Mesothelial cell of epicardium (in vitro differentiated cells): ENCODE measurements at places on chromosomes 7 and 10. TPM values are rescaled to one million over a fixed set of nuclear protein-coding genes. Genes with fewer than 3 reads are reported as not detected.

HERPUD2 gene
- total RNA-seq, result 32.4 to 35.0 TPM (median 34.5 TPM) in 3 replicates

JCAD gene
- 20.4 to 22.8 TPM (median 21.5 TPM) in 3 replicates for total RNA-seq

DNA sequence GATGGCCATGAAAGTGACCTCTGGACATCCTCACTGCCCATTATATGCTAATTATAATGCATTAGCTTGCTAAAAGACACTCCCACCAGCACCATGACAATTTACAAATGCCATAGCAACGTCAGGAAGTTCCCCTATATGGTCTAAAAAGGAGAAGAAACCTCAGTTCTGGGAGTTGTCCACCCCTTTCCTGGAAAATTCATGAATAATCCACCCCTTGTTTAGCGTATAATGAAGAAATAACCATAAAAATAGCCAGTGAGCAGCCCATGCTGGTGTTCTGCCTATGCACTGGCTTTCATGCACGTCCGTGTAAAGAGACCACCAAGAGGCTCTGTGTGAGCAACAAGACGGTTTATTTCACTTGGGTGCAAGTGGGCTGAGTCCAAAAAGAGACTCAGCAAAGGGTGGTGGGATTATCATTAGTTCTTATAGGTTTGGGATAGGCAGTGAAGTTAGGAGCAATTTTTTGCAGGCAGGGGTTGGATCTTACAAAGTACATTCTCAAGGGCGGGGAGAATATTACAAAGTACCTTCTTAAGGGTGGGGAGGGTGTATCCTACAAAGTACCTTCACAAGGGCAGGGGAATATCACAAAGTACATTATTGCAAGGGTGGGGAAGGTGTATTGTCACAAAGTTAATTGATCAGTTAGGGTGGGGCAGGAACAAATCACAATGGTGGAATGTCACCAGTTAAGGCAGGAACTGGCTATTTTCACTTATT is 45.6 kb downstream of the LBX1 start:
- DNase-seq, result no peak

CELF2 gene
- 24.0 to 27.2 TPM (median 25.2 TPM) in 3 replicates for total RNA-seq

- no peak for DNase-seq
Measured at GRCh38 chr7:6650086-6650485, 13.0 kb downstream of the ZNF316 start.

- no peak for DNase-seq
Measured at GRCh38 chr7:25716421-25716820, 435.6 kb upstream of the NFE2L3 start.

GRCh38 chr10:3811291-3811870 is 26.4 kb upstream of the KLF6 start:
- DNase-seq, result no peak

DNA sequence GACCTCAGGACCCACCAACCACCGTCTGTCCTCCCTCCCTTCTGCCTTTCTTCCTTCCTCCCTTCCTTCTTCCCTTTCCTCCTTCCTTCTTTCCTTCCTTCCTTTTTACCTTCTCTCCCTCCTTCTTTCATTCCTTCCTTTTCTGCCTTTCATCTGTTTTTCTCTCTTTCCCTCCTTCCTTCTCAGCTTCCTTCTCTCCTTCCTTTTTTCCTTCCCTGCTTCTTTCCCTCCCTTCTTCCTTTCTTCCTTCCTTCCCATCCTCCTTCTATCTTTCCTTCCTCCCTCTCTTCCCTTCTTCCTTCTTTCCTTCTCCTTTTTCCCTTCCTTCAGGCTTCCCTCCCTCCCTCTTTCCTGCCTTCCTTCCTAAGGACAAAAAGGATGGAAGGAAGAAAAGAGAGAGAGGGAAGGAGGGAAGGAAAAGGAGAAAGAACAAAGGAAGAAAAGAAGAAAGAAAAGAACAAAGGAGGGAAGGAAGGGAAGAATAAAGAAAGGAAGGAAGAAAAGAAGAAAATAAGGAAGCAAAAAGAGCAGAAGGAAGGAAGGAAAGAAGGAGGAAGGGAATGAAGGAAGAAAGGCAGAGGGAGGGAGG is 405.0 kb downstream of the GRID1 start:
- DNase-seq, result no peak

SNX10 gene
- total RNA-seq, result 4.7 to 6.1 TPM (median 5.1 TPM) in 3 replicates

GIMAP2 gene
- total RNA-seq, result not detected in 3 replicates

DNA sequence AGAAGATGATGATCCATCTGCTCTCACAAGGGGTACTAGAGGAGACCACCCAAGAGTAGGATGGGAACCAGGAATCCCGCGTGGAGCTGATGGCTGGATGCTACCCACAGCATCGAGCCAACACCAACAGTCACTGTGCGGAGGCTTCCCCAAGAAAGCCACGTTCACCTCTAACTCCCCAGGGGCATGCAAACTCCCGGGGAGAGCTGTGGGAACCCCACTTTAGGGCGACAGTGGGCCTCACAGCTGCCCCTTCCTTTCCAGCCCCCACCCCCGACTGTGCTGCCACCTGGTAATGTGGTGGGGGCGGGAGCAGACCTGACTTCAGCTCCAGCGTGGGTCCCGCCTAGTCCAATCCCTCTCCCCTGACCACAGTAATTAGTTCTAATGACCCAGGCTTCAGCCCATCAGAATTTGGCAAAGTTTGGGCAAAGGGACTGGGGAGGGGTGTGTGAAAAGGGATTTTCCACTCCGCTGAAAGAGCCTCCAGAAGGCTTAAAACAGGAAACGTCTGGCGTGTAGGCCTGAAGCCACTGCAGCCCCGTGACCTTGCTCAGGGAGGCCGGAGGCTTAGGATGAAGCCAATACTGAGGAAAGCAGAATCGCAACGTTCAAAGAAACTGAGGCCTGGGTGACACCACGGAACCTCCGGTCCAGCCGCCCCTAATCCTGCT is 20.3 kb downstream of the ASB13 start:
- DNase-seq, result no peak

- no peak for DNase-seq
Measured at GRCh38 chr10:116838143-116838725, 11.1 kb upstream of the ENO4 start.

DNA sequence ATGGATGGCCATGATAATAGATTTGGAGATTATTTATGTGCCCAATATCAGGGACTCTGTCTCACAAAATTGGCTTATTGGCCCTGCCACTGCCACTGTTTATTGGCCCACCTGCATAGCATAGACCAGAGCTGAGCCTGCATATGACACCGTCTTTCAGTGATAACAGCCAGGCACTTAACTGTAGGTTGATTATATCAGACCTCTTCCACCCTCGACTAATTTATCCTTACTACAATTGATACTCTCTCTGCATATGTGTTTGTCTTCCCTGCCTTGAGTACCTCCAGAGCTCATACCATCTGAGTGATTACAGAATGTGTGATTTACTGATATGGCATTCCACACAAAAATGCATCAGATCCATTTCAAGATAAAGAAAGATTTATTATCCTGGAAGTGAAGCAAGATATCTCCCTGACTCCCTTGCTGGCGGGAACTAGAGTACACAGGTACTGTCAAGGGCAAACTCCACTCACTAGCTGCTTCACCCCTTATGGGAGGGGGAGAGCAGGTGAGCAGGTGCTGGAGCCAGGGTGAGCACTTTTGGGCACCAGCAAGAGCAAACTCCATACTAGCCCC is 13.1 kb upstream of the SAMD9L start:
- no peak for DNase-seq

PPP1R3A gene
- not detected in 3 replicates for total RNA-seq

GRCh38 chr10:86862373-86862772 is 95.0 kb downstream of the MMRN2 start:
- no peak for DNase-seq

- DNase-seq, result no peak
Measured at GRCh38 chr7:116851671-116852070, 10.7 kb upstream of the CAPZA2 start.

- DNase-seq, result no peak
Measured at GRCh38 chr7:37920305-37920848, at the start of gene EPDR1. Gene EPDR1, plus strand, starts transcription at chr7:37920640. Its CDS starts 300 bp downstream, at chr7:37920940.

NRG3 gene
- 0.42 to 0.74 TPM (median 0.57 TPM) in 3 replicates for total RNA-seq

GRCh38 chr10:19917751-19918478 is 101.7 kb downstream of the PLXDC2 start:
- no peak for DNase-seq

GRCh38 chr7:127678337-127678736 is 26.3 kb downstream of the SND1 start:
- no peak for DNase-seq

DNA sequence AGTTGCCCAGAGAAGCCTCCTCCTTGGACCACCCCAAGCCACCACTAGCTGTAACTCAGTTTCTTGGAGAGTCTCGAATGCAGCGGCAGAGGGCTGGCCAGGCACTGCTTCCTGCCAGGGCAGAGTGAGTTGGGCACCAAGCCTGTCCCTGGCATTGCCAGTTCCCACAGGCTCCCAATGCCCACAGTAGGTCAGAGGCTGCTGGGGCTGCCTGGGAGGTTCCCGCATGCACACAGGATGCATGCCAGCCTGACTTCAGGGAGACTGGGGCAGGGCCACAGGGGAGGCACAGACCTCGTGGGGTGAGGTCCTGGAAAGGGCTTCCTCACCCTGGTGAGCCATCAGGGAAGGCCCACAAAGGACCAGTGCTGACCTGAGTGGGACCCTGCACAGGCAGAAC is 152.8 kb downstream of the ZNF248 start:
- no peak for DNase-seq

DNA sequence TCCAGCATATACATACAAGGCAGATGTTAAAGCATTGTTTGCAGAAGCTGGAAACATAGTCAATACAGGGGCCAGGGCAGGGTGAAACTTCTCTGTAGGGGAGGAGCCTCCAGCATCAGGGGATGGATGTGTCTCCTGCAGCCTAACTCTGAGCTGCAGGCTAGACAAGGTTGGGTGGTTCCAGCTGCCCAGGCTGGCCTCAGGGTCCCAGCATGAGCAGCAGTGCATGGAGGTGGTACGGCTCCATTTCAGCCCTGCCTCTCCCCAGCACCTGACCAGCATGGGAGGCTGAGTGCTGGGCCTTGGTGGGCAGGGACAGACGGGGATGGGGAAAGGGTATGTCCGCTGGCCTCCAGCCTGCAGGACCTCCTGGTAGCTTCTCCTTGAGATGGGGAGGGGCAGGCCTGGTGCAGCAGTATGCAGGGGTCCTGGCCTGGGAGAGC is 7.4 kb upstream of the TBRG4 start:
- no peak for DNase-seq

- no peak for DNase-seq
Measured at GRCh38 chr10:84117686-84118394, 21.5 kb upstream of the GHITM start.

DNA sequence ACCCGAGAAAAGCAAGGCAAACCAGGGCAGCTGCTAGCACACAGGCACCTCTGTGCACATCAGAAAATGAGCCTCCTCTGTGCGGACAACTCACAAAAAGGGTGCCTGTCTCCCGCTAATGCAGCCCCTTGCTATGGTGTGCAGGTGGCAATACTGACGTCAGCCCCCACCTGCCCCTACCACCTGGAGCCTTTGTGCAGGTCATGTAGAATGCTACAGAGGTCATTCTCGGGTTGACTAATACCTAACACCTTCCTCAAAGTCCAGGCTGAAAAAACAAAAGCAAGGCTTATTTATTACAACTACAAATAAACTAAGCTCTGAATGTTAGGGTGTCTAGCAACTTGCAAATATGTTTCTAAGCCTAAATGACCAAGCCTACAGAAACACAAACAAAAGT is 13.9 kb downstream of the PIP4K2A start:
- no peak for DNase-seq
